Immature natural killer cell (primary cell): ENCODE measurements at places on chromosomes 1 and 21. TPM values are rescaled to one million over a fixed set of nuclear protein-coding genes. Genes with fewer than 3 reads are reported as not detected.
A peak's percentile ranks its signal among the peaks of the same experiment; 100 is the strongest.

DNA sequence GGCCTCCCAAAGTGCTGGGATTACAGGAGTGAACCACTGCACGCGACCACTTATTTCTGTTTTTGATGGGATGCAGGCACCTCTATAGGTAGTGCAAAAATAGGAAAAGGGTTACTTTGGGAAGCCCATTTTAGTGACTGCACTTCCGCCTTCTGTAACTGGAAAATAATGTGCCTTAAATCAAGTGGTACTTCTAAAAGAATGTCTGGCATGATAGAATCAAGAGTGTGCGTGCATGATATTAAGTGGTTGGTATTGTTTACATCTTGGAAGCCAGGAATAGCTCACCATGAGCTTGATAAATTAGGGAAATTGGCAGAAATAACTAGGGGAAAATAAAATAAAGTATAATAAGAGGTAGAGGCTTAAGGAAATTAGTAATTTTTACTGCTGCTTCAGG, 1067.0 kb downstream of the ADGRL2 start:
- H3K4me1 ChIP-seq = no peaks in the 10 kb centered on the region
- no peak overlapping the region for H3K27ac ChIP-seq
- no peak overlapping the region for H3K4me3 ChIP-seq
- no peaks in the 10 kb centered on the region for H3K36me3 ChIP-seq
- H3K27me3 ChIP-seq = no peaks in the 10 kb centered on the region

DNA sequence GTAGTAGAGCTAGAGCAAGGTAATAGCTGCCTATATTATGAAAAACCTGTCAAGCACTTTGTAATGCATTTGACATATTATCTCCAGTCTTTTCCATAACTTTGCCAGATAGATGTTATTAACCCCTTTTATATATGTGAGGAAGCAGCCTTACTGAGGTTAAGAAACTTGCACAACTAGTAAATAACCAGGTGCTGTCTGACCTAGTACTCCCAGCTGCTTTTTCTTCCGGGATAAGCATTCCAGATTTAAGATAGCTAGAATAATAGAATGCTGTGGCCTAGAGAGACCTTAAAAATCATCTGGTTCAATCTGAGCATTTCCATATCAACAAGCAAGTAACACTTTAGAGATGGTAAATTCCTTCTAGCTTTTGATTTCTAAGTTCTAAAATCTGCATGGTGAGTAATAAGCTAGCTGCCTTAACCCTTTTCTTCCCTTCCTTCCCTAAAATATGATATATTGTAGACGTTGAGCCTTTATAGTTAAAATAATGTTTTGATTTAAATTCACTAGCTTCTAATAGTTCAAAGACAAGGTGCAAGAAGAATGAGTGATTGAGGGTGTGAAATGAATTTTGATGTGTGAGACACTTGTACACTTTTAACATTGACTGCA, 1.8 kb downstream of the SH3GLB1 start:
- DNase-seq = no peak
- H3K4me3 ChIP-seq = peak overlapping the region; percentile 99
- peaks cover 86% of the 10 kb centered on the region for H3K4me1 ChIP-seq
- H3K36me3 ChIP-seq = no peaks in the 10 kb centered on the region

- H3K4me3 ChIP-seq = no peak overlapping the region
- no peaks in the 10 kb centered on the region for H3K4me1 ChIP-seq
- no peak for DNase-seq
- no peaks in the 10 kb centered on the region for H3K36me3 ChIP-seq
Observed at GRCh38 chr21:38254970-38255369, 1.8 kb upstream of the KCNJ15 start.

GRCh38 chr1:23548704-23549143, 10.6 kb downstream of the ID3 start:
- H3K4me3 ChIP-seq = no peak overlapping the region
- peaks cover under 1% of the 10 kb centered on the region for H3K27me3 ChIP-seq
- no peak for DNase-seq
- H3K4me1 ChIP-seq = no peaks in the 10 kb centered on the region

- H3K4me1 ChIP-seq = no peaks in the 10 kb centered on the region
- no peaks in the 10 kb centered on the region for H3K36me3 ChIP-seq
- no peak overlapping the region for H3K27ac ChIP-seq
- no peak overlapping the region for H3K4me3 ChIP-seq
- DNase-seq = no peak
Observed at GRCh38 chr1:207002724-207003146, 29.8 kb downstream of the C1orf116 start.

DNA sequence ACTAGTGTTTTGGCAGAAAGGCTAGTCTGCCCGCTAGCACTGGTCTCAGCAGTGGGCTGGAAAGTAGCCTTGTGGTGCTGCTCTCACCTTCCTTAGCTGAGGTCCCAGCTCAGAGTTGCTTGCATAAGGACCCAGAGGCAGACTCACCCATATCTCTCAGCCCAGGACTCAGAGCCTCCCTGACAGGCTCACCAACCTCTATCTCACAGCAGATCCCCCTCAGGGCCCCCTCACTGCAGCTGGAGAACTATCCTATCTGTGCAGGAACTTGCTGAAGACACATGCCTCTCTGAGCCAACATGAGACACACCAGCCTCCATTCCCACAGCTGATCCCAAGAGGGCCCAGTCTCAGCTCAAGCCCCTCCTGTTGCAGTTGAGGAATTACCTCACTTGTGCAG, 82.6 kb downstream of the IARS2 start:
- no peak overlapping the region for H3K4me3 ChIP-seq
- no peak for DNase-seq
- no peak overlapping the region for H3K27ac ChIP-seq
- H3K36me3 ChIP-seq = peaks cover 37% of the 10 kb centered on the region

DNA sequence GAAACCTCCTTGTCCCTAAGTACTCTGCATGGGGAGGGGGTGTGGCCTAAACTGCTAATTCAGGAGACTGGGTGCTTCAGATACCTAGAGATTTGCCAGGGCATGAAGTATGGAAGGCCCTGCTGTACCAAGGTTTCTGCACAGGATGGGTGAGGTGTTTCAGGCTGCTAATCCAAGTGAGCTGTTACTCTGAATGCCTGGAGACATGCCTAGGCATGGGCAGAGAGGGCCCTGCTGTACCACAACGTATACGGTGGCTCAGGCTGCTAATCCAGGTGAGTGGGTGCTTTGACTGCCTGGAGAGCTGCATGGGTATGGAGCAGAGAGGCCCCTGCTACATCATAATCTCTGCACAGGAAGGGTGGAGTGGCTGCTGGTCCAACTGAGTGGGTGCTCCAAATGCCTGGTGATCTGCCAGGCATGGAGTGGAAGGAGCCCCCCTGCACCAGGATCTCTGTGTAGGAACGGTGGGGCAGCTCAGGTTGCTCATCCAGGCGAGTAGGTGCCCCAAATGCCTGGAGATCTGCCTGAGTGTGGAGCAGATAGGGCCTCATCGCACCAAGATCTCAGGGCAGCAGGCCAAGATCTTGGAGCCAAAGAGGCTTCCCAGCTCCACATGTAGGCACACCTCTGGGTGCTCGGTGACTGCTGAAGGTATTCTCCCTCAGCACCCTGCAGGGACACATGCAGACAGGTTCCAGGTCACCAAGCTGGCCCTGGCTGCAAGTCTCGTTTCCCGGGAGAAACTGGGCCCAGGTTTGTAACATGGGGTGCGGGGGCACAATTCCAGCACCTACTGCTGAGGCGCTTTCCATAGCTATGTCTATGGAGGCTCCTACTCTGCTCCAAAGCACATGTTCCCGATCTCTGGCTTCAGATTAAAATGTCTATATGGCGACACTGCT, 252.5 kb upstream of the PLXNA2 start:
- no peaks in the 10 kb centered on the region for H3K4me1 ChIP-seq
- H3K27me3 ChIP-seq = peaks cover 8% of the 10 kb centered on the region
- peaks cover 5% of the 10 kb centered on the region for H3K36me3 ChIP-seq
- DNase-seq = no peak
- H3K27ac ChIP-seq = no peak overlapping the region

The KCNJ9 gene
- polyA plus RNA-seq = not detected

DNA sequence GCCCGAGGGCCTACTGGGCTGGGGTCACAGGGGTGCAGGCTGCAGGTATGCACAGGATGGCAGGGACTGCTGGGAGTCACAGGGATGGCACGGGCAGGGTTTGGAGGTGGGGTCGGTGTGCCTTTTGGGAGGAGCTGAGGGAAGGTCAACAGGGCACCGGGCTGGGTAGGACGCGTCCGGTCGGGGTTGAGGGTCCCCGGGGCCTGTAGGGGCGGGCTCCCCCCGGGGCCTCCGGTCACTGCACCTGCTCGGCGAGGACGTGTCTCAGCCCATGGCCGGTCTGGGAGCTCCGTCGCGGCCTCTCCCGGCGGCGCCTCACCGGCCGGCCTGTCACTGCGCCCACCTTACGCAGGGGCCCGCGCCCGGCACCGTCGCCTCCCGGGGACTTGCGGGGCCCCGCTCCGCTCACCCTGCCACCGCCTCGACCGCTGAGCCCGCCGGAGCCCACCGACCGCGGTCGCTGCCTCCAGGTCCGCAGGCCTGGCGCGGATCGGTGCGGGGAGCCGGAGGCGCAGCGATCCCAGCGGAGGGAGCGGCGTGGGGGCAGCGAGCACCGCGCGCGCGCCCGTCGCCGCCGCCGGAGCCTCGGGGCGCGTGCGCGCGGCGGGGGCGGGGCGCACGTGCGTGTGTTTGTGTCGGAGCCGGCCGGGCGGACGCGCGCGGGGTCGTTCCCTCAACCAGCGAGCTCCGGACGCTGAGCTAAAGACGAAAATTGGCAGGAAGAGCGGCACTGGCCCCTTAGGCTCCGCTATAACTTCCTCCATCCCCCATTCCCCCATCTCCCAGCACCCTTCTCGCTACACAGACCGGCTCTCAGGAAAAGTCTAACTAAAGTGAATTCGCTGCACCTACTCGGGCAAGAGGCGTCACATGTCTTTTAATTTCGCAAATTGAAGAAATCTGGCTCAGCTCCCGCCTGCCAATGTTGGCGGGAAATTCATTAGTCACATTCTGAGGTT, at the start of gene AMIGO1:
TSS of gene AMIGO1 (minus strand) at position 552 of the 959 bp plus-strand sequence. CDS start 815 bp downstream, outside the sequence.
- no peaks in the 10 kb centered on the region for H3K36me3 ChIP-seq
- H3K27me3 ChIP-seq = no peaks in the 10 kb centered on the region
- peaks cover 49% of the 10 kb centered on the region for H3K4me1 ChIP-seq
- H3K27ac ChIP-seq = peak within 1 kb of the TSS; percentile 93
- DNase-seq = peak; percentile 65

DNA sequence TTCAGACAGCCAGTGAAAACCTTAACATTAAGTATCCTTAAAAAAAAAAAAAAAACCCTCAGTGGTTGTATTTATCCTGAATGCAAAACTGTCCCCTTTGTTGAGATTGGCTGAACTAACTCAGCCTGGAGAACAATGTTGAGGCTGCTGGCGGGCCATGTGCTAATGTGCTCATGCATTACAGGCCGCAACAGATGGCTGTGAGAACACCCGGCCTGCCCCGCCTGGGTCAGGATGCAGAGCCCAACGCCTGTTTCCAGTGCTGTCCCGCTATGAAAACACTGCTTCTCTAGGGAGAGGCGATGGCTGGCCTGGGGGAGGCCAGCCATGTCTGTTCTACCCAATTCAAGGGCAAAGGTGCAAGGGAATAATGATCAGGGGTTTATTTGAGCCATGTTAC, 13.8 kb downstream of the OLIG2 start:
- H3K4me1 ChIP-seq = peaks cover 29% of the 10 kb centered on the region
- no peak overlapping the region for H3K4me3 ChIP-seq
- H3K27ac ChIP-seq = no peak overlapping the region
- peaks cover 4% of the 10 kb centered on the region for H3K36me3 ChIP-seq
- DNase-seq = no peak
- H3K27me3 ChIP-seq = peaks cover 13% of the 10 kb centered on the region

- peak overlapping the region; percentile 96 for H3K4me3 ChIP-seq
- peaks cover 25% of the 10 kb centered on the region for H3K4me1 ChIP-seq
- peak overlapping the region; percentile 81 for H3K27ac ChIP-seq
- no peak for DNase-seq
- H3K27me3 ChIP-seq = peaks cover 3% of the 10 kb centered on the region
Observed at GRCh38 chr1:236280438-236281197, 1.1 kb downstream of the ERO1B start.

GRCh38 chr1:193697115-193697762, 510.8 kb upstream of the B3GALT2 start:
- no peaks in the 10 kb centered on the region for H3K36me3 ChIP-seq
- H3K27me3 ChIP-seq = no peaks in the 10 kb centered on the region
- no peak for DNase-seq
- H3K4me3 ChIP-seq = no peak overlapping the region
- no peak overlapping the region for H3K27ac ChIP-seq
- no peaks in the 10 kb centered on the region for H3K4me1 ChIP-seq

DNA sequence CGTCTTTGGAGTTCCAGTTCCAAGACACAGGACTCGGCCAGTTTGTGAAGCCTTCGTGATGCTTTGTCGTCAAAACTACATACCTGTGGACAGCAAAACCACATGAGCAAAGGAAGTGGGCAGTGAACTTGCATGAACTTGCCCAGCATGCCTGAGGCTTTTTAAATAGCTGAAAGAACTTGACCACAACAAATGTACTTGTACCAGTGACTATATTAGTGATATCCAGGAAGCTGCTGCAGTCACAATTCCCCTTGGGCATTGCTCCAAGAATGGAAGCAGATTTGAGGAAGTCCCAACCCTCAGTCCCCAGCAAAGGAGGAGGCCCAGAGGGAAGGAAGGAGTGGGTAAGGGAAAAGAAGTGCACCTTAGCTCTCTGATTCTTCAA, 2.6 kb downstream of the FUCA1 start:
- peaks cover 3% of the 10 kb centered on the region for H3K27me3 ChIP-seq
- H3K36me3 ChIP-seq = peaks cover 18% of the 10 kb centered on the region
- DNase-seq = peak; percentile 27
- peak overlapping the region; percentile 55 for H3K4me3 ChIP-seq

DNA sequence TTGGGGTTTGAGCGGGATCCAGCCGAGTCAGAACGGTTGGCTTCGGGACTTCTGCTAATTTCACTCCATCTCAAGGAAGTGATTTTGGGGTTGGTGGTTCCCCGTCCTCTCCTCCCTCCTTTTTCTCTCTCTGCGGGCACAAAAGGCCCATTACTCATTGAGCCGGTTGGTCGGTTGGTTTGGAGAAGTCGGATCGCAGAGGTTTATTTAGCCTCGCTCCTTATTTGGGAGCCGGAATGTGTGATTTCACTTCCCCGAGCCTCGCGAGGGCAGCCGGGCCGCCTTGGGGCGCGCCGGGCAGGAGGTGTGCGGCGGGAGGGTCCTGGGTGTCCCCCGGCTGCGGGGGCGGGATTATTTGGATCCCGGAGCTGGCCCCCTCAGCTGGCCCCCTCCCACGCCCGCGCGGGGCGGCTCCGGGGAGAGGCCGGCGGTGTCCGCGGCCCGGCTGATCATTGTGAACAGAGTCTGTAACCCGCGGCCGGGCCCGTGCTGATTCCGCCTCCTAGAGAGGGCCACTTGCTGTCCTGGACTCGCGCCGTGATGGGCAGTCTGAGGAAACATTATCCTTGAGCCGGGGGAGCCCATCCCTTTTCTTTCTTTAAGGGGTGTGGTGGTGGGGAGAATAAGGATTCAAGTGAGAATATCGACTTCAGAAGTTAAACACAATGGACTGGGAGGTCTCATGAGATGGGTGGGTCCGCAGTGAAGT, 1.2 kb downstream of the MAPKAPK2 start:
- peak overlapping the region; percentile 100 for H3K4me3 ChIP-seq
- H3K27me3 ChIP-seq = peaks cover 17% of the 10 kb centered on the region
- peaks cover 50% of the 10 kb centered on the region for H3K4me1 ChIP-seq

- peaks cover 5% of the 10 kb centered on the region for H3K36me3 ChIP-seq
- H3K27ac ChIP-seq = no peak overlapping the region
- no peaks in the 10 kb centered on the region for H3K4me1 ChIP-seq
- H3K27me3 ChIP-seq = no peaks in the 10 kb centered on the region
Observed at GRCh38 chr1:93829061-93829460, 49.9 kb downstream of the DNTTIP2 start.

The GJA8 gene
- not detected for polyA plus RNA-seq

GRCh38 chr1:109728870-109729269, 12.0 kb downstream of the GSTM3 start:
- H3K4me3 ChIP-seq = no peak overlapping the region
- peaks cover 2% of the 10 kb centered on the region for H3K27me3 ChIP-seq
- H3K36me3 ChIP-seq = no peaks in the 10 kb centered on the region
- H3K4me1 ChIP-seq = no peaks in the 10 kb centered on the region

- peak within 1 kb of the TSS; percentile 81 for H3K4me3 ChIP-seq
- DNase-seq = no peak
- H3K4me1 ChIP-seq = peaks cover 11% of the 10 kb centered on the region
- no peaks in the 10 kb centered on the region for H3K36me3 ChIP-seq
- peak within 1 kb of the TSS; percentile 83 for H3K27ac ChIP-seq
Observed at GRCh38 chr1:2194319-2194897, at the start of gene FAAP20. Gene FAAP20 (minus strand): TSS chr1:2194772. CDS start chr1:2194749, 23 bp downstream.
